ENCODE measurements at places on chromosomes 7 and 10. TPM values are rescaled to one million over a fixed set of nuclear protein-coding genes. Genes with fewer than 3 reads are reported as not detected.

- DNase-seq = no peak
These were observed 28.6 kb upstream of the PROSER2 start for GRCh38 chr10:11794566-11794965.

DNA sequence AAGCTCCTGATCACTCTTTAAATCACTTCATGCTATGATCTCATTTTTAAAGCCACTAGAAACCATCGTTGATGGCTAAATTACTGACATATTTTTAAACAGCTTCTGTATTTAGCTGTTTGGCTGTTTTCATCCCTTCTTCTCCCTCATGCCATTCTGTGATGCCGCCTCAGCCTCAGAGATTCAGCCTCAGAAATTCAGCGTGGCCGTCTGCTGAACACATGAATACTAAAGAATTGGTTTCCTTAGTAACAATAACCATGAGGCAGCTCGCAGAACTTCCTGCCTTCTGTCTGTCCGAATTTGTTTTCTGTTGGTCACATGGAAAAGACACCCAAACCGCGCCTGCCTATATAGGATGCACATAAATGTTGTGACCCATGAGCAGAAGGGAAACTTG lies 31.0 kb upstream of the FZD1 start:
- DNase-seq = no peak

ARHGEF5 gene
- 28.4 TPM for total RNA-seq

DNA sequence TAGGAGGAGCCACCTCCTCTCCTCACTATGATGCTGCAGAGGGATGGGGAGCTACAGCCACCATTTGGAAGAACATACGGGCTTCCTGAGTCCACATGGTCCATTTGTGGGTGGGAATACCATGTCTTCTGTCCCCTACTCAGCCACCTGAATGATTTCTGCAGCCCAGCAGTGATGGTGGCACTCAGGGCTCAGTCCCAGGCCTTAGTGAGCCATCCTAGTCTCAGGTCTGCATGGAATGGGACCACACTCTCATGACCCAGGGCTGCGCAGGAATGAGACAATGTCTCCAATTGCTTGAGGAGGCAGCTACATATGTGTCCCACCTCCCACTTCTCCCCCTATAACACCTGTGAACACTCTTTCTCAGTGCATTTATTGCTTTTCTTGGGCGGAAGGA lies 4.8 kb downstream of the SFTPA1 start:
- DNase-seq = no peak

- no peak for DNase-seq
These were observed 39.8 kb downstream of the MAD1L1 start for GRCh38 chr7:2192831-2193534.

All from pancreas (tissue), 10 donors.